ENCODE measurements at places on chromosomes 6 and 20.

GRCh38 chr20:12383821-12384220 is 466.1 kb downstream of the BTBD3 start:
- no peak for DNase-seq

GRCh38 chr6:15384901-15385300 is 139.0 kb downstream of the JARID2 start:
- no peak for DNase-seq

DNA sequence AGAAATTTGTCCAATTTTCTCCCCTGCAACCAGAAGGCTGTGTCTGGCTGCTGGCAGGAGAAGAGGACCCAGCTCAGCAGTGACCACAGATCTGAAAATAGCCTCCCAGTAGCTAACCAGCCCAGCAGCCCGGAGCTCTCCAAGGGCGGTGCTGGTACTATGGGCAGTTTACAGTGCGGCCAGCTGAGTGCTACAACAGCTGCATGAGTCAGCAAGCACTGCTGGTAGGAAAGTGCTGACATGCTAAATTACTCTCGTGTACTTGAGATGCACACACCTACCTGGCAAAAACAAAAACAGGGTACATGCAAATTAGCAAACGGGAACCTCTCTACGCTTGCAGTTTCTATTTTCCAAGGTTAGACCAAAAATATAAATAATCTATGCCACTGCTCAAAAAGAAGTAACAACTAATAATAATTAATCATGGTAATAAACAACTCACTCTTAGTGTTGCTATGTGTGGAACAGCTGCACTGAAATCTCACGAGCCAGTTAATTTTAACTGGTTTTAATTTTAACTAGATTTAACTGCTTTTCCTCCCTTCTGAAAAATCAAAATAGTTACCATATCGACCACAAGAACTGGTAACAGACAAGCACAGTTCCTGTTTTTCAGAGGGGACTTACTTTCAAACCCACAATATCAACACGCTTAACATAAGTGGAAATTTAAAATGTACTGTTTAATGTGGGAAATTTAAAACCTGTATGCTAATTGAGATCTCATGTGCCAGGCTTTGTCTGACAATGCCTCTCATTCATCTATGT is 10.8 kb downstream of the BACH2 start:
- DNase-seq = peak; percentile 62

DNA sequence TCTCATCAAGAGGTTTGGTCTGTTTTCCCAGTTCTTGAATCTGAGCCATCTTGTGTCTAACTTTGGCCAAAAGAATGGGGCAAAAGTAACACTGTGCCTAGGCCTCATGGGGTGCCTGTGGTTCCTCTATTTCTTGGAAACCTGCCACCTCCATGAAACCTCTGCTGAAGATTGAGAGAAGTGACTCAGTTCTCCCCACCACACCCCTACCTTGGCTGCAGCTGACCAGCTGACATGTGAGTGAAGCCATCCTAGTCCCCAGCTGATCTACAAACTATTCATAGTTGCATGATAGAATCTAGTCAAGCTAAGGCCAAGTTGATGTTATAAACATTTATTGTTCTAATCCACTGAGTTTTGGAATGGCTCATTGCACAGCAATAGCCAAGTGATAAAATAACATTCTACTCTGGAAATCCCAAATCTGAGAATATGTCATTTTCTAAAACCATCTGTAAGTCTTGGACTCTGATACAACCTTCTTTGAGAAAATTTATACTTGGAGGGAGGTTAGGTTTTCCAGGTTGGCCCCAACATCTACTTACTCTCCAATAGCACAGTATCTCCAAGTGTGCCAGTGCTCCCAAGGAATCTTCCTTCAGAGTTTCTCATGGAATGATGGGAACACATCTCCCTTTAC is 107.0 kb upstream of the SMLR1 start:
- no peak for DNase-seq

DNA sequence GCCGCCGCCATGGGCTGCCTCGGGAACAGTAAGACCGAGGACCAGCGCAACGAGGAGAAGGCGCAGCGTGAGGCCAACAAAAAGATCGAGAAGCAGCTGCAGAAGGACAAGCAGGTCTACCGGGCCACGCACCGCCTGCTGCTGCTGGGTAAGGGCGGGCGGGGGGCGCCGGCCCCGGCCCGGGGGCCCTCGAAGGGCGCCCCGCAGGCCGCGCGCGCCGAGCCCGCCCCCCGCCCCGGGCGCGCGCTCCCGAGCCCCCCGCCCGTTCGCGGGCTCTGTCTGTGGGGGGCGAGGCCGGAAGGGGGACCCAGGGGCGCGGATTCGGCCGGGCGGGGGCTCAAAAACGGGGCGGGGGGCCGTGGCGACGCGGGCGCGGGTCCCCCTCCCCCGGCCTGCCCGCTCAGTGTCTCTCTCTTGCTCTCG is 39.2 kb downstream of the GNAS start:
- peak; percentile 57 for DNase-seq

DNA sequence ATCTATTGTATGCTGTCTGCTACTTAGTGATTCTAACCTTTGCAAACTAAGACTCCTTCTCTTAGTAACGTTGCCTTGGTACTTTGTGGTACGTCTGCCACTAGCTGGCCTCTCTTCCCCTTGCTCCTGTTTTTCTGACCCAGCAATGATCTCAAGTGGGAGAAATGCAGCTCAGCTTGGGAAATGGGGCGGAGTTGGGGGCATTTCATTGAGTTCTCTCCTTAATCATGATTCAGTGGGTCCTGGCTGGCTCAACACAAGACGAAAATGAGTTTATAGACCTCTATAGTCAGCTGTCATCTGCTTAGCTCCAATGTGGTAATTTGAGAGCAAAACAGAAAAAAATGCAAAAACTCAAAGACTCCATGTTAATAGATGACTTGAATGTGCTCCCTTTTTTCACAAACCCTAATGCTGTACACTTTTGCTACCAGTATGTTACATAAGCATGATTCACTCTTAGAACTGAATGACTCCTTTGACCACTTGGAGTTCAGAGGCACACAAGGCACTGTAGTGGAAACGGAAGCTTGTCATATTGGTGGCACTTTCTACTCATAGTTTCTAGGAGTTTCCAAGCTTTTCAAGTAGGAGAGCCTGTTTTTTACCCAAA is 55.3 kb upstream of the SOX4 start:
- DNase-seq = no peak

- no peak for DNase-seq
Measured at GRCh38 chr6:18269253-18269652, 4.9 kb upstream of the DEK start.

GRCh38 chr6:143262859-143263258 is 187.6 kb downstream of the ADAT2 start:
- no peak for DNase-seq

GRCh38 chr6:128204616-128205015 is 303.8 kb upstream of the THEMIS start:
- DNase-seq = no peak

- DNase-seq = no peak
Measured at GRCh38 chr6:118912646-118913045, 18.7 kb downstream of the ASF1A start.

- DNase-seq = no peak
Measured at GRCh38 chr6:116251568-116252384, 2.1 kb downstream of the TSPYL4 start.

GRCh38 chr6:90701146-90701781 is 114.4 kb upstream of the MAP3K7 start:
- DNase-seq = peak; percentile 74

DNA sequence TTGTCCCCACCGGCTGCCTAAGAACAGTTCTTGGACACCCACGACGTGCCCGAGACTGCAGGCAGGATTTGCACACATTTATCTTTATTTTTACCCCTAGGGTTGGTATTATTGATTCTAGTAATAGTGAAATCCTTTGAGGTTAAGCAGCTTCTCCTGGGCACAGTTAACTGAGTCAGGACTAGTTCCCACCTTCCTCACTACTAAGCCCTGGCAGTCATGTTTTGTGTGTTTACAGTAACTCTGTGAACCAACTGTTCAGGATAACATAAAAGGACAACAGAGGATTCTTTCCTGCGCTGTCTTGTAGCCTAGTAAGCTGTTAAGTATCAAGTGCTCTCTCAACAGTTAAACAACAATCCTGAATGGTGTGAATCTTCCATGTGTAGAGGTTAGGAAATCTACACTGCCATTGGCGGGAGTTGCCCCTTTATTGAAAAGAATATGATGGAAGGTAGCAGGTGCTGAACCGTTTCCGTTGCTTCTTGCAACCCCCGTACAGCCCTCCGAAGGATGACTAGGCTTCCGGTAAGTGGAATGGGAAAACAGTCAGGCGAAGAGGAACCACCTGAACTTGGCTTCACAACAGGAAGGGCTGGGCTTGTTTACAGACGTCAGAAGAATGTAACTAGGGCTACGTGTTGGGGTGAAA is 979 bp upstream of the SOD2 start:
- no peak for DNase-seq

DNA sequence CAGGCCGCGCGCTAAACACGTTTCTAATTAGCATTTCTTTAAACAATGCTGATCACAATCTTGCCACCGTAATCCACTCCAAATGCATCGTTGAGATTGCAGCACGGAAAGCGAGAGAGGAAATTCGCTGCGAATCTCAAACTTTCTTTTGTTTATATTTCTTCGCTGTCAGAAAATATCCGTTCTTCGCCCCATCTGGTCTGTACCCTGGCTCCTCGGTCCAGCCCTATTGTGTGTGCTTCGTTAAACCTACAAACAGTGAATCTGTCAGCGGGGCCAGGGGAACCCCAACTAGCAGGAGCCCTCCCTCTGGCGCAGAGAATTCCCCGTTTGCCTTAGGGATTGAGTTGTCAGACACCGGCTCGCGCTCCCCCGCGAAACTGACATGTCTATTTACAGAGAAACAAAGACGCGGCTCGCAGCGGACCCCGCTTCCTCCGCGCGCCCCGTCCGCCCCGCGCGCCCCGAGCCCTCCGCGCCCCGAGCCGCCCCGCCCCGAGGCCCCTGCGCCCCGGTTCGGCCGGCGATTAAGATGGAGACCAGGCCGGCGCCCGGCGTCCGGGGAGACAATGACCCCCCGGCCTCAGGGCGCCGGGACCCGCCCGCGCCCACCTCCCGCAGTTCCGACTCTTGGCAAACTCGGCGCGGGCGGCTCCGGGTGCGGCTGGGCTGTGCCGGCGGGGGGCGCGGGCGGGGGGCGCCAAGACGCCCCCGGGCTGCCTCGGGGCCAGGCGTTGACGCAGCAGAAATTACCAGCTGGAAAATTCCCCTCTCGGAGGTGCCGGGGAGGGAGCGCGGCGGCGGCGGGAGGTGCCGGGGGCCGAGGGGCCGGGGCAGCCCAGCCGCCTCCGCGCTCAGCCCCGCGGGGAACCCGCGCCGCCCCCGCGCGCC is 874 bp downstream of the ZBTB46 start:
- DNase-seq = peak; percentile 50

DNA sequence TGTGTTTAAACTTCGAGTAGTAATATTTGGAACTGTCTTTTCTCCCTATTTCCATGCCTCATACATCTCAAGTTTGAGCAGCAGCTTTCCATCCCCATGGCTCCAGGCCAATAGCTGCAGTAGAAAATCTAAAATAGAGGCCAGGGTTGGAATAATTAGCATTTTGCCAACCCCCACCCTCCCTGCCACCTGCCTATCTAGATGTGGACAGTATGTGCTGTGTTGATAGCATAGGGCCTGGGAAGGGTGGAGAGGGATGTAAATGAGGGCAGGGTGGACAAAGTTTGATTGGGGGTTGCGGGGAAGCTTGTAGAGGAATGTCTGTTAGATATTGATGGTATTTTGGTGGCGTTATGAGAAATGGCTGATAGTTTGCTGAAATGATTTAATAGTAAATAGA is 5.6 kb downstream of the TOP1 start:
- DNase-seq = no peak

Data from WTC11 (cell line).